ENCODE measurements at places on chromosomes 16 and 17.
A peak's percentile ranks its signal among the peaks of the same experiment; 100 is the strongest.

DNA sequence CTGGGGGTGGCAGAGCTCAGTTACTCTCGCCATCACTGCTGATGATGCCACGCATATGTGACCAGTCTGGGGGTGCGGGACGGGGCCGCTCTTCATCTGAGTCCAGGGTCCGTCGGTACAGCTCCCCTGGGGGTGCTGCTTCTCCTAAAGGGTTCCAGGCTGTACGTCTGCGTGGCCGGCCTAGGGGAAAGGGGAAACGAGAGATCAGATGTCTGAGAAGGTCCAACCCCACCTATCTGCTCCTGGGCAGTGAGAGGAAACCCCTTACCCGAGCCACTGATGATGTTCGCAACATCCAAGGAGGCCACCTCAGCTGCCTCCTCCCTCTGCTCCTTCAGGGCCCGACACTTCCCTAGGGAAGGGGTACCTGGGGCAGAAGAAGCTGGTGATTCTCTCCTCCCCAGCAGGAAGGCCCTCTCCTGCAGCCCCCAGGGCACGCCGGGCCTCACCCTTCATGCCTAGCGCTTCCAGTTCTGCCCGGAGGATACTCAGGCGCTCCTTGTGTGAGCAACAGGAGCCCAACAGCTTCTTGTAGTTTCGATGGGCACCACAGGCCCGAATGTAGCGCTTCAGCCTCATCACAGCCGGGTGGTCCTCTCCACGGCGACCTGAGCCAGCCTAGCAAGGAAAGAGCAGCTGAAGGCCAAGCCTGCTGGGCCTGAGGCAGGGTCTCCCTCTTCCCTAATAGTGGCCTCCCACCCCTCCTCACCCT is 2.1 kb downstream of the HIRIP3 start:
- DNase-seq: no peak

- DNase-seq: no peak
Measured at GRCh38 chr16:79943736-79944135, 343.2 kb upstream of the MAF start.

GRCh38 chr16:11252482-11252931 is 3.5 kb downstream of the SOCS1 start:
- DNase-seq: no peak

DNA sequence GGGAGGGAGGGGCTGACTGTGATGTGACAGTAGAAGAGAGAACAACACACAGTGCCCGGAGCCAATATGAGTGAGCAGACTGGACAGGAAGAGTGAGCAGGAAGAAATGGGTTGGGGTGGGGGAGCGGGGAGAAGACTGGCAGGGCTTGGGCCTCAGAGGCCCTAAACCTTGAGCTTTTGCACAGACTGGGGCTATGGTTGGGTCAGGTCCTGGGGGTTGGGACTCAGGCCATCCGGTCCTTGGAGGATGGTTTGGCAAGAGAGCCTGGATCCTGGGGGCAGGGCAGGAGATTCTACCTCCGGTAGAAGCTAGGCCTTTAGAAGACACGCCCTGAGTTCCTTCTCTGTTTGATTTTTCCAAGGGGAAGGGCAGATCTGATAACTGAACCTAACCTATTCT is 1.1 kb downstream of the CAMTA2 start:
- DNase-seq: no peak

GRCh38 chr17:32487473-32488176 is 832 bp downstream of the CDK5R1 start:
- DNase-seq: no peak

GRCh38 chr17:40854175-40854814 is 12.7 kb downstream of the KRT12 start:
- DNase-seq: peak; percentile 87

DNA sequence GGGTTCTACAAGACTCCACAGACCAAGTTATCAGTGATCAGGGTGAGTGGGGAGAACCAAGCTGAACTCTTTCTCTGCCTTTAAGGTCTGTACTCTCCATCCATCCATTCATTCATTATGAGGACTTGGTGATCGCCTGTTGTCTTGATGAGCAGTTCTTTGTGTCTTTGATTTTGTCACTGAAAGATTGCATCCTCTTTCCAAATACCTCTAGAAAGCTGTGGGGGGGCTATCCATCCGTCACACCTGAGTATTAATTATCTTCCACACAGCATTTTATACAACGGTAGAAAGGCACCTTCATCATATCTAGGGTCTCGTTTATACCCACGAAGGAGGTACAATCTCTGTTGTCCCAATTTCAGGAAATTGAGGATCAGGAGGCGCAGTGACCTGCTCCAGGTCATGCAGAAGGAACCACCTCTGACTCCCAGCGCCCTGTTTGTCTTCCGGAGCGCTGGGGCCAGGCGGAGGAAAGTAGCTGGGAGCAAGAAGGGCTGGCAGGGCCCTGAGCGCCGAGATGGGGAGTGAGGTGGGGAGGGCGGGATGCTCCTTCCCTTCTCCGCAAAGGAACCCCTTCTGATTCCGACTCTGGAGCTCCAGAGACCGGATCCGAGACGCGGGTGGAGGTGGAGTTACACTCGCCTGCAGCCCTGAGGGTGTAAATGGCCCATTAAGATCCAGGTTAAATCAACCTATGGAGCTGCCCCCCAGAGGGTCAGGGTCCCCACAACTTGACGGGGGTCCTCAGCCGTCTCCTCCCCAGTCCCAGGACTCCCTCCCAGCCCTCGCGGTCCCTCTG is 605 bp upstream of the ABAT start:
- no peak for DNase-seq

DNA sequence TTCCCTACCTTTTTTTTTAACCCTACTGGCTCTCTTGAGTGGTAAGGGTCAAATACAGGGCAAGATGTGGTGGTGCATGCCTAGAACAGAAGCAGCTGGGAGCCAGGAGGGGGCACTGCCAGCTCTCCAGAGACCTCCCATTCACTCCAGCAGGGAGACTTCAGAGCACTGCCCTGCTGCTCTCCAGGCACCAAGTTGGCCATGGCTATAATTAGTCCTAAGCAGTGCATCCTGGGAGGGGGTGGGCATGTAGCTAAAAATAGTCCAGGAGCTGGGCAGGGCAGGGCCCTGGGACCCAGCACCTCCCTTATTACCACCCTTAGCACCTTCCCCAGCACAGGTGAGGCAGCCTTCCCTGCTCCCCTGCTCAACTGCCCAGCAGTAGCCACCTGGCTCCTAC is 3.5 kb downstream of the CORO6 start:
- peak; percentile 41 for DNase-seq

DNA sequence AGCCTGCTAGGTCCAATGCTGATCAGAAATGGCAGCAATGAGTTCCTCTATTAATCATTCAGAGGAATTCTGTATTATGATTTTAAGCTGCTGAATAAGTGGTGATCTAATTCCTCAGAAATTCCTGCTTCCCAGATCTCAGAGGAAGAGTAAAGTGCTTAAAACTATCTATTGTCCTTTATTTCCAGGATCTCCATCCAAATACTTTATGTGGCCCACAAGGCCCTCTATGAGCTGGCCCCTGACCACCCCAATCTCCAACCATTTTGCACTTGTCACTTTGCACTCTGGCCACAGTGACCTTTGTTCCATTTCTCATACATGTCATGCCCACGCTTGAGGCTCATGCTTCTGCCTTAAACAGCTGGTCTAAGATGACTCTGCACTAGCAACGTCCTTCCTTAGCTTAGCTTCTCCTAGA is 93.7 kb downstream of the CA10 start:
- DNase-seq: no peak

DNA sequence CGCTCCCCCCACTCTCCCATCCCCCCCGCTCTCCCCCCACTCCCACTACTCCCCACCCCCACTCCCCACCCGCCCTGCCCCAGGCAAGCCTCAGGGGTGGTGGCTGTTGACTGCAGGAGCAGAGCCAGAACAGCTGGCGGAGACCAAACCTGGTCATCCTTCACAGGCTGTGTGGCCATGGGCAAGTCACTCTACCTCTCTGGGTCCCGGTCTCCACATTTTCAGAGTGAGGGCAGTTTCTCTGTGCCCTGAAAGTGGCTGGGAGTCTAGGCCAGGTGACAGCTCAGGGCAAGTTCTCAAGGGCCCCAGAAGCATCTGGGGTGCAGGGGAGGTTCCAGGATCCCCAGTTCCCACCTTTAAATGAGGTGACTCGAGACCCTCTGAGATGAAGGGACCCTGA is 15.1 kb upstream of the BAHCC1 start:
- no peak for DNase-seq
